HS-5 (cell line): ENCODE measurements at places on chromosomes 5 and 9.

GRCh38 chr9:15163931-15164330, 143.1 kb downstream of the TTC39B start:
- no peak for DNase-seq

DNA sequence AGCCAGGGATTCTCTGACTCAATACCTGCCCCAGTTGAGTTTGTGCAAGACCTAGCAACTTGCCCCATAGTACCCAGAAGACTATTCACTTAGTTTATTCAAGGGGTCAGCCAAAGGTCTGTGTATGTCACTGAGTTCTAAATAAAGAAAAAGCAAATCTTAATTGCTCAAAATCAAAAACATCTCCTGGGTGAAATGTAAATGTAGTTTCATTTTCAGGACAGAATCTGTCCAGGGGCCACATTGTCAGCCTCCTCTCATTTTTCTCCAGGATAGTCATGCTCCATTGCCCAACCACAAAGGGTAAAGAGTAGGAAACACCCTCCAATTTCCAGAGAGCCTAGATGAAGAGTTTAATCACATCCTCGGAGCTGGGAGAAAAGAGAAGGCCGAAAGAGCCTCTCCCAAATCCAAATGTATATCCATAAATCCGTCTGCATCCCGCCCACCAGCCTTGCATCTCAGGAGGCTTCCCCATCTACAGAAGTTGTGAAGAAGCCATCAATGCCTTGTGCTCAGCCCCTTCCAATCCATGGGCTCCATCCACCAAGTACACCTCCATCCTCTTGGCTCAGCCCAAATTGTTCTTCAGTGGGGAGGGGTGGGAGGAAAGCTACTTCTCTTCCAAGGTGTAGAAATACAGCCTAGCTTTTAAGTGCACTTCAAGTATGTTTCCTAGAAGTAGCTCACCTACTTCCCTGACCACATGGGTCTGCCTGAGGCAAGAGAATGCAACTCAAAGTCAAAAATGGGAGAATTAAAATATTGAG, 26.9 kb downstream of the ADAM19 start:
- peak; percentile 75 for DNase-seq

GRCh38 chr9:1939926-1940368, 75.2 kb upstream of the SMARCA2 start:
- DNase-seq = no peak

DNA sequence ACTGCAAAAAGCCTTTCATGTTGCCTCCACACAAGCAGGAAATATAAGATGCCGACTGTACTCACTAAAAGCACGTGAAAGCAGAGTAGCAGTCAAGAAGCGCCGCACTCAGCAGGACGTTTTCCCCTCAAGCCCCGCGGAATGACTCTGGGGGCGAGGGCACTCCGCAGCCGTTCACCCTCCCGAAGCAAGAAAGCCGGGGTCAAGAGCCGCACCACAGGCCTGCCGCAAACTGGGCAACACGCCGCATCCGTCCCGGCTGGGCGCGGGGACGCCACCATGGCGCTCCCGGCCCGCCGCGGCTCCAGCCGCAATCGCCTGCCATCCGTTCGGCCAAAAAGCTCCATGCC, 364 bp downstream of the RPS6 start:
- DNase-seq = no peak

DNA sequence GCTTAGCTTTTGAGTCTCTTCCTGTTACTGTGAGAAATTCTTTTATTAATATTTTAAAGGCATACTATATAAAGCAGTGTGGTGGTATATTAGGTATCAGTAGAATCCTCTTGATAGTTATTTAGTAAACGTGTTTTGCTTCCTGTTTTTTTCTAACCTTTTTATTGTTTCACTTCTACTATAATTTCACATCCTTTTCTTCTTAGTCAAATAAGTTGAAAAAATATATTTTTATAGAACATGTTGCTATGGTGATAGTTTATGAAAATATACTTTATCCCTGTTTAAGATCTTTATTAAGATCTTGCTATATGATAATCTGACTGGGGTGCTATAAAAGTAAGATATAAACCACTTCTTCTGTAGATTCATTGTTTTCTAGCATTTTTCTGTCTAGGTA, 2.1 kb downstream of the POLK start:
- no peak for DNase-seq

GRCh38 chr9:7316166-7316795, 483.3 kb downstream of the DMAC1 start:
- no peak for DNase-seq

DNA sequence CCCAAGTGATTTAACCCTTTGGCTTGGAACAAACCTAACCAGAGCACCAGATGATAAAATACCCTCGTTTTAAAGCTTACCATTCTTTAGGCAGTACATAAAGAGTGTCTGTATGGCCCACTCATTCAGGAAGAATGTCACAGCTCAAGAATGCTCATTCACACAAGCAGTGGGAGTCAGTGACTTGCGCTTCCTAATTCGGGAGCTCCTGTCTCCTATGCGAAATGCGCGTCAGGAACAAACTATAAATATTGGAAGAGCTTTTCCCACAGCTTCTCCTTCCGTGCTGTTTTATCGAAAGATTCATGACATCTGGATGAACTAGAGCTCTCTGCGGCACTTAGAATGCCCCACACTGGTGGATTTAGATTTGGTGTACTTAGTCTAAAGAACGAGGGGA, 66.6 kb downstream of the NTRK2 start:
- no peak for DNase-seq

- no peak for DNase-seq
Observed at GRCh38 chr5:25006237-25006636, 361.5 kb upstream of the CDH10 start.

DNA sequence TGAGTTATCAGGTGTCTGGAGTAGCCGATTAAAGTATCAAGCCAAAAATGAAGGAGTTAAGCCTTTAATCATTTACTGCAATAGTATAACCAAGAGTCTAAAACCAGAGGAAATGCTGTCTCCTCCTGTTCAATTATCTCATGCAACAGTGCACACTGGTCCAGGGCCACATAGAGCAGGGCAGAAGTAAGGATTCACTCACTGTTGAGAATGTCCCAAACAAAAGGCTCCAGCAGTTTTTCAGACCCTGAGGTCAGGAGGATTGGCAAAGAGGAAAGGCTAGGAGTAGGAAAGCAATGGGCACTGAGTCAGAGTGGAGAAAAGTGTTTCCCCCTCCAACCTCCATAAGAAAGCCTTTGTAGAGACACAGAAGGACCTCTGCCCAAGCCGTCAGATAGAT, 168.2 kb downstream of the RNF180 start:
- DNase-seq = no peak

DNA sequence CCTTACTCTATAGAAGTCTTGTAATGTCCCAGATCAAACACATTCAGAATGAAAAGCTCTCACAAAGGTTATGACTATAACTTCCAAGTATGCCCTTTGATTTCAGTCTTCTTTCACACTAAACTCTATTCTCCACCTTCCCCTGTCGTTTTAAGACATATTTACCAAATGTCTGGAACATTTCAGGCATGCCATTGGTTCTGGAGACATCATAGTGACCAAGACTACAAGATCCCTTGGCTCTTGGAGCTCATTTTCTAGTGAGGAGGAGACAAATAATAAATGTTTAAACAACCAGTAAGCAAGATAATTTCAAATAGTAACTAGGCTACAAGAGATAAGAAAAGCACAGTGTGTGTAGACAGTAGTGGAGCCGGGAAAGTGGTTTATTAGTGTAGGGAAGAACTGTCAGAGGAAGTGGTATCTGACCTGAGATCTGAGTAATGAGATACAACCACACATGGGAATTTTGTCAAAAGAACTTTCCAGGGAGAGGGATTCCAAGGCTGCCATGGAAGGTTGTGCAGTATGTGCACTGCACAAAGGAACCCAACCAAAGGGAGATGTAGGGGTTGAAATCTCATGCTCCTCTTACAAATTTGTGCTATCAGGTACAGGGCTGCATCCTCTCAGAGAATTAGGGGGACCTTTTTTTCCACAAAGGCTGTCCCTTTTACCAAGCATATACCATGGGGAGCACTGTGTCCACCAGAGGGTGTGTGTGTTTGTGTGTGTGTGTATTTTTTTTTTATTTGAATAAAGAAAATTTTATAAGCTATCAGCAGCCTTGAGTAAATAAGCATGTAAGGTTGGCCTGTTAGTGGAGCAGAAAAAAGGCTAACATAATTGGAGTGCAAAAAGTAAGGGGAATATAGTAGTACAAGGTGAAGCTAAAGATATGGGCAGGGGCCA, 1279.1 kb upstream of the WWC1 start:
- no peak for DNase-seq

DNA sequence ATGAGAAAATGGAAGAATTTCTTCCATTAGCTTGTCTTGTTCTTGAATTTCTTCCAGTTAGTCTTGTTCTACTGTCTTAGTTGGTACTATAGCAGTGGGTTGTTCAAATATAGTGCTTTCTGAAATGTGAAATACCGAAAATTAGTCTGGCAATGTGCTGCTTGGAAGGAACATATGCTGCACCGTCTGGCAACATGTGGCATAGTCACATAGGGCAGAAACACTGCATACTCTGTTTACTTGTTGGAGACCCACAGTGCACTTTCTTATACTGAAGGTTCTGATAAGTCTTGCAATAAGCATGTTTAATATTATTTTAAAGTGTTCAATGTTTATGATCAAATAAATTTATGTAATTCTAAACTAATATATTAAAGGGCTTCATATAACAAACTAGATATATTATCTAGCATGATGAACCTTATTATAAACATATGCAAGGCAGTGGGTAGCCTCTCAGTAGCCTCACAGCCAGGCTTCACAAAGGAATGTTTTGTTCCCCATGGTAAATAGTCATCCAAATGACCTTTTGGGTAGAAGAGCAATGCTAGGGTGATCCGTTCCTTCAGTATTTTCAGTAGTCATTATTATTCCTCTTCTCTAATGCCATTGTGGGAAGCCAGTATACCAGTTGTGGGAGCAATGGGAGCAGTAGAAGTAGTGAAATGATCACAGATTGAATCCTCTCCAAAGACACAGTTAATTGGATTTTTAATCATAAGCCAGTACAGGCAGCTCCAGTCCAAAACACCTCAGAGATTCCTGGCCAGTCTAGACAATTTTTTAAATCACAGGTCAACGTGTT, 1106.7 kb downstream of the DTWD2 start:
- no peak for DNase-seq

DNA sequence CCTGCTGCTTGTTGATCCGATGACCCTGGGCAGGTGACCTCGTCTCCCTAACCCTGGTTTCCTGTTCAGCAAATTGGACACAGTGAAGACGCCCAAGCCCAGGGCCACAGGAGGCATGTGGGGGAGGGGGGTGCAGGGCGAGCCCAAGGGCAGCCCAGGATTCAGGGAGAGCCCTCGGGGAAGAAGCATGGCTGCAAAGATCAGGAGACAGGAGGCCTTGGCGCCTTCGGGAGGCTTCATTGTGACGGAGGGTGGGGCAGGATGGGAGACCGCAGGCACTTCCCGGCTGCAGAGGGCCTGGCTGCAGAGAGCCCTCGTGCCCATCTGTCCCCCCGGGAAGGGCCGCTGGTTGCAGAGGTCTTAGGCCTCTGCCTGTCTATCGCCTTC, 6.2 kb downstream of the ASS1 start:
- DNase-seq = no peak

DNA sequence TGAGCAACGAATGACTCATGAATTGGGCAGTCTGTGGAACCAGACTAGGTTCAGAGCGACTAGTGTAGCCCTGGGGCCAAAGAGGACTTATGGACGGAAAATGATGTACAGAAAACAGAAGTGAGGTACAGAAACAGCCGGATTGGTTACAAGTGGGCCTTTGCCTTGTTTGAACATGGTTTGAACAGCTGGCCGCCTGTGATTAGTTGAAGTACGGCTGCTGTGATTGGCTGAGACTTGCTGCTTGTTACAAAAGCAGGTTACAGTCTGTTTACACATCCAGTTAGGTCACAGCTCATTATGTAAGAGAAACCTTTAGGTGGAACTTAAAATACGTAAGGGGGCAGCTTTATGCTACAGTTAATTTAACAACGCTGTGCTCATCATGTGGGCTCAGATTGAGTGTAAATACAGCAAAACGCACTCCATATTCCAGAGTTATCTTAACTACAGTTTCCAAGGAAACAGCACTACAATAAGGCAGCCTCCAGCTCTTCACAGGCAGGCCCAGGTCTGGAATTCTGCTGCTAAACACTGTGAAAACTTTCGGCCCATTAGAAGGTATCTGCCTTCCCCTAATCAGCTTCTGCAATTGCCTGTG, 6.5 kb downstream of the AMACR start:
- DNase-seq = no peak

DNA sequence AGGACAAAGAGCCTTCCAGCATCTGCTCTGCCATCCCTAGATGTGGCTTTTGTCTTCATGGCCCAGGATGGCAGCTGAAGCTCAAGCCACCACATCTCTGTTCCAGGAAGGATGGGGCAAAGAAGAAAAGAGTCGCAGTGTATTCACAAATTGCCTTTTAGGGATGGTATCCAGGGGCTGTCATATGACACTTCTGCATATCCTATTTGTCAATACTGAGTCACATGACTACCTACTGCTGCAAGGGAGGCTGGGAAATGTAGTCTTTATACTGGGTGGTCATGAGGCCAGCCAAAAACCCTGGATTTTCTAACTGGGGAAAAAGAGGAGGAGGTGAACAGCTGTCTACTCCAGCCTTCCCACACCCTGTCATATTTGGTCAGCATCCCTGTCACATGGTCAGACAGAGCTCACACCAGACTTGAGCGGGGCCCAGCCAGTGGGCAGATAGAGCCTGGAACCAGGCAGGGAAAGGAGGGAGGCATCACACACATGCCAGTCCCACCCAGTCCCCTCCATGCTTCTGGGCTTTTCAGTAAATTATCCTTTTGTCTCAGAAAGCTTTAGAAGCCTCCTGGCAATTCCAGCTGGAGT, 52.0 kb downstream of the OLFM1 start:
- no peak for DNase-seq

GRCh38 chr9:120698766-120699165, 15.5 kb downstream of the MEGF9 start:
- DNase-seq = no peak

- DNase-seq = no peak
Observed at GRCh38 chr9:69009708-69010107, 4.2 kb downstream of the PRKACG start.

- no peak for DNase-seq
Observed at GRCh38 chr5:54727874-54728587, 210.5 kb downstream of the SNX18 start.

DNA sequence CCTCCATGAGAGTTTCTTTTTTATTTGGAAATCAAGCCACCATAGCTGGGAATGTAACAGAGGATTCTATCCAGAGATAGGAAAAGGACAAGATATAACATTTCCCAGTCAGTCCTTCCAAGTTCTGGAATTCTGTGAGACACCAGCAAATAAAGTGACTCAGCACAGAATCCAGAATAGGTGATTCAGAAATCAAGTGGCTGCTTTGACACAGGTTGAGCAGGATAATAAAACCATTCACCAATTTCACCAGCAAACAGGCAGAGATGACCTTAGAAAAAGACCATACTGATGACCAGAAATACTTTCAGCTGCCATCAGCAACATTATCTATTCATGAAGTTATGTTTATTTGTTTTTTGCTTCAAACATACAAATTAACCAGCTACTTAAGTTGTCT, 491.5 kb upstream of the TUSC1 start:
- no peak for DNase-seq
